Glomerular endothelial cell (primary cell): ENCODE measurements at places on chromosomes 5 and 9. TPM values are rescaled to one million over a fixed set of nuclear protein-coding genes. Genes with fewer than 3 reads are reported as not detected.

Gene DMRT3
- 0.47 and 1.2 TPM in 2 replicates for total RNA-seq

Gene DEPDC1B
- total RNA-seq: 1.0 and 3.4 TPM in 2 replicates

Gene XPA
- total RNA-seq: 5.6 and 9.4 TPM in 2 replicates

Gene GPR151
- total RNA-seq: not detected in 2 replicates

Gene C5orf52
- total RNA-seq: not detected in 2 replicates

Gene MAPK9
- total RNA-seq: 24.3 and 26.8 TPM in 2 replicates

Gene TMEM252
- total RNA-seq: not detected in 2 replicates

DNA sequence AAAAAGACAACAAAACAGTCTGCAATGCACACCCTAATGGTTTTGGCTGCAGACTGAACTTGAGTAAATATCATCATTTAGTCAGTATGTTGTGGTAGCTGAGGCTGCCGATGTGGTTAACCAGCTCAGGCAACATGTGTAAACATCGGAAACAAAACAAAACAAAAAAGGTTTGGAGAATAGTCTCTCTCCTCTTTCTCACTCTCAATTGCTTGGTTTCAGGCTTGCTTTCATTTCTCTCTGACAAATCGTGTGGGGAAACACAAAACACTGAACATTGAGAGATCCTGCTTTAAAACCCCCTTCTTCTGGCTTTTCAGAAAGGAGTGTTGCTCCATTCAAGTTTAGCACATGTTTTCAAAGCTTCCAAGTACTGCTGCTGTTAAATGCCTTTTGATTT lies 453.3 kb downstream of the BNC2 start:
- no peak for DNase-seq

- no peak for DNase-seq
These were observed 13.9 kb upstream of the FNIP1 start for GRCh38 chr5:131810510-131811249.

DNA sequence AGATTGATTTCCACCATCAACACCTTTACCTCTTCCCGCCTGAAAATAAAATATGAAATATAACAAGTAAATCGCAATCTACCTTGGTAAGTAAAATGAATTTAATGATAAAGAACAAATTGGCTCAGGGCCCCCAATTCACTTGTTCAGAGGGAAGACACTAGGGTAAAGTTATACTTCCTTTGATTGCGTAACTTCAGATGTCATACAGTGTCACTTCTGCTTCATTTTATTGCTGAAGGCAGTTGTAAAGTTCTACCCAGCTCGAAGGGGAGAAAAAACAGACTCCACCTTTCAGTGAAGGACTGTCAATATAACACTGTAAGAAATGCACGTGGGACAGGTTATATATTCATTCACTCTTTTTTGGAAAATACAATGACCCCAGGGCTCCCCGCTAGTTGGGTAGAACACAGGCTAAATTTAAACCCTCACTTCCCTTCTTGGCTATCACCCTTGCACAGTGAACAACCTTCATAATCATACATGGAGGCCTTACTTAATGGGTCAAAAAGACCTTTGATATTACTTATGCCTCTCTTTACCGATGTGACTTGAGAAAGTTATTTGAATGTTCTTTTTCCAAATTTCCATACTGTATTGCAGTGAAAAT lies 848.8 kb downstream of the MAT2B start:
- no peak for DNase-seq

DNA sequence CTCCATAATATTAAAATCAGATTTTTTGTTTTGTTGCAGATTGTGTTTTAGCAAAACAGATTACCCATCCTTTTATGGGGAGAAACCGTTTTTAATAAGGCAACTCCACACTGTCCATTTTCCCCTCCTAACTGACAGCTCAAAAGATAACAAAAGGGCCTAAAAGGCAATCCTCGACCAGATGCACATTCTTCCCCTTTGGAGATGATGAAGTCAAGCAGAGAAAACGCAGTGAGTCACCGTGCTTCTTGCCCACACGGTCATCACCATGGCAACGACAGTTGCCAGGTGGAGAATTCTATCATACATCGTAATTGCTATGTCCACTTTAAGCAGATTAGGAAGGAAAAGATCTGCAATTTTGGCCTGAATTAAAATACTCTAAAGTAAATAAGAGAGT lies 96.4 kb downstream of the DIRAS2 start:
- no peak for DNase-seq

DNA sequence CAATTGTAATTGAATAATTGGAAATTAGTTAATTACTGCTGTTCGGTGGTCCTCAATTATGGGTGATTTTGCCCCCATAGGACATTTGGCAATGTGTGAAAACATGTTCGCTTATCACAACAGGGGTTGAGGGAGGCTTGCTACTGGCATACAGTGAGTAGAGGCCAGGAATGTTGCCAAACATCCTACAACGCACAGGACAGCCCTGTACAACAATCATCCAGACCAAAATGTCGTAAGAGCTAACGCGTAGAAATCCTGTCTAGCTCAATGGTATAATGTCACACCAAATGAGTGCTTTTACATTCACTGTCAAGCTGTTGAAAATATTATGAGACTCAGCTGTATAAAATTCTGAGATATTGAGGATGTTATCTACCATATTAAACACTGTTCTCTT lies 464.4 kb upstream of the TUSC1 start:
- no peak for DNase-seq

DNA sequence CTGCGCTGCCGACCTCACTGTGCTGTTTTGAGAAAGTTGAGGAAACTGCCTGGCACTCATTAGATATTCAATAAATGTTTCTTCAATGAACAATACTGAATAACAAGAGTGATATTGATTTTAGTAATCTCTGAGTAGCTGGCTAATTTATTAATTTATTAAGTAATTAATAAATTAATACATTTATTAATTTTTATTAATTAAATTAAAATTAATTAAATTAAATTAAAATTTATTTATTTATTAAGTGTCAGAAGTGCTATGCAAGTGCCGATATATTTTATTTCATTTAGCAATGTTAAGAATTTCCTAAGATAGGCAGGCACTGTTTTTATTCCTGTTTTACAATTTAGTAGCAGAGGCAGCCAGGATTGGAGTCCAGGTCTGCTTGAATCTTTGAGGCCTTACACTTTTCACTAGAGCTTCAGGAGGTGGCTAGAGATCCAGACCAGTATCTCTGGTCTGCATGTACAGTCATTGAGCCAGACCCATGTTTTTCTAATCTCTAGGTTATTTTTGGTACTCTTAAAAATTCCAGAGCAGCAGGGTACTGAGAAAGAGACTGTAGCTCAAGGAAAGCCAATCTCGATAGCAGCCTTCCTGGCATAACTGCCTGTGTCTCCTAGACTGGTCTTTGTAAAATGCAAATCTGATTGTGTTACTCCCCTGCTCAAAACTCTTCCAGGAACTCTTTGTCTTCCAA lies 109.2 kb downstream of the ARHGEF28 start:
- DNase-seq: no peak

DNA sequence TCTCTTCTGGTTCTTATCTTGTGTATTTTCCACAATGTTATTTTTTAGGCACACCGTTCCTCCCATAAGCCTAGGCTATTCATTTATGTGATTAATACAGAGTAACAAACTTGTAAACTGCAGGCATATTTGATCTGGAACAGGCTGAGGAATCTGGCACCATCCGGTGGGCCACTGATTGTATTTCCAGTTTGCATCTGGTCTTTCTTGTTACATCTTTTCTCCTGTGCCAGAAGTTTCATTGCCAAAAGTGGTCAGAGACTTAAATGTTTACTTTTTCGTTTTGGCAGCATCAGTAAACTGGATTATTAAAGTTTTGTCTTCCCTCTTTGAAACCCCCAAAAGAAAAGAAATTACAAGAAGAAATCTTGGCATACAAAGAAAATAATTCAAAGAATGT lies 17.9 kb upstream of the ZCCHC7 start:
- DNase-seq: no peak

- no peak for DNase-seq
These were observed 87.7 kb upstream of the SPIN1 start for GRCh38 chr9:88300556-88300955.
